Stimulated activated CD4-positive, alpha-beta T cell treated with anti-CD3 and anti-CD28 coated beads, Interleukin-1b, Interleukin-23, amount 100 ng/mL, for 24 hours (primary cell): ENCODE measurements at places on chromosomes 5 and 9.

- no peak for DNase-seq
Measured at GRCh38 chr5:181186986-181187499, 18.0 kb downstream of the TRIM7 start.

GRCh38 chr5:156120777-156121176 is 206.2 kb upstream of the SGCD start:
- DNase-seq = no peak

DNA sequence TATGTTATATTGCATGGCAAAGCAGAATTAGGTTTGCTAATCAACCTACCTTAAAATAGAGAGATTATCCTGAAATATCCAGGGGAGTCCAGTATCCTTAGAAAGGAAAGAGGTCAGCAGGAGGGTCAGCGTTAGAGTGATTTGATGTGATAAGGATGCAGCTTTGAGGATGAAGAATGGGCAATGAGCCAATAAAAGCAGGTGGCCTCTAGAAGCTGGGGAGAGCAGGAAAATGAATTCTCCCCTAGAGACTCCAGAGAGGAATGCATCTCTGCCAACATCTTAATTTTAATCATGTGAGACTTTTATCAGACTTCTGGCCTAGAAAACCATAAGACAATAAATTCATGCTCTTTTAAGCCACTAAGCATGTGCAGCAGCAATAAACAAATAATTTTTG is 65.7 kb upstream of the SYK start:
- DNase-seq = no peak

DNA sequence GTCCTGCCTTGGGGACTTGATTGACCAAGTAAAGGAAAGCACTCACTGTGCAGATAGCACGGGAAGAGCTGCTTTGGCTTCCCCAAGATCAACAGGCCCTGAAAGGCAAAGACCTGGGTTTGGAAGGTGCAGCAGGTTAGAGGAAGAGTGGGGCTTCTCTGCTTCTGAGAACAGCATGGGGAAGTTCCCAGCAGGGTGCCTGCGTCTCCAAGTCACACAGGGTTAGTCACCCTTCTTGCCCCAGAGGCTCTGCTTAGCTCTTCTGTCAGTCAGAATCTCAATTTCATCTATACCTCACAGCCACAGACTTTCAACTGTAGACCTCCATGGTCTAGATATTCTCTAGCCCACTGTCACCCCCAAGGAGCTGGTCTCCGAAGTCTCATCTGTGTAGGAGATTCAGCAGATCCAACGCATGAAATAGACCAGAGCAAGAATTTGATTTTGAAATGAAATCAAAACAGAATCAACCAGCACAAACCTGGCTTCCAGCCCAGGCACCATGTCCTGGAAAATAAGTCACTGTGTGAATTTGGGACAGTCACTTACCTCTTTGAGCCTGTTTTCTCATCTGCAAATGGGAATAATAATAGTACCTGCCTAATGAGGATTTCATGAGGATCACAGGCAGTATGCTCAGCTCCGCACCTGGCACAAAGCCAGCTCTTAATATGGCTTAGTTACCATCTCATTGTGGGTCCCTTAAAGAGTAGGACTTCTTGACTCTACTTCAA is 64.0 kb downstream of the SFXN1 start:
- DNase-seq = no peak

DNA sequence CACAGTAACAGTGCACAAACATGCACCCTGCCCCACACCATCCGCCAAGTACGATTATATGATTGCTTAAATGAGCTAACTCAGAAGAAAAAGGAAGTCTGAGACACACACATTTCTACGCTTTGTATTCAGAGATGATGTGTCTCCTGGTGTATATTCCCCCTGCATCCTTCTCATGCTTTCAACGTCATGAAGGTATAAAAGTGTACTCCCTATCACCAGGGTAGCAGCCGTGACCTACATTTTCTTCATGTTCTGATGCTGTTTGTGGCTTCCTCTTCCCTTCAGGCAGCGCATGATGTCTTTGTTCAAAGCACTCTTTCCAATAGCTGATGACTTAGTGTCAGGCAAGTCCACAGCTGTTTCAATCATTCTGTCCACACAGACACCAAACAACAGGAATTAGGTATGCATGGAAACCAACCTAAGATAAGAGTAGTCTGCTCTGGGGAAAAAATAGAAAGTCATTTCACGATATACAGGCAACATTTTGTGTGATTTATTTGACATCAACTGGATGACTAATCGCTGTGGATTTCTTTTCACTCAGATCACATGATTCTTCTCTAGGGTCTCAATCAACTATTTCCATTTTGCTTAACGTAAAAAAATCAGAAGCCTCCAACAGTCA is 269.4 kb upstream of the PTGER4 start:
- peak; percentile 48 for DNase-seq

DNA sequence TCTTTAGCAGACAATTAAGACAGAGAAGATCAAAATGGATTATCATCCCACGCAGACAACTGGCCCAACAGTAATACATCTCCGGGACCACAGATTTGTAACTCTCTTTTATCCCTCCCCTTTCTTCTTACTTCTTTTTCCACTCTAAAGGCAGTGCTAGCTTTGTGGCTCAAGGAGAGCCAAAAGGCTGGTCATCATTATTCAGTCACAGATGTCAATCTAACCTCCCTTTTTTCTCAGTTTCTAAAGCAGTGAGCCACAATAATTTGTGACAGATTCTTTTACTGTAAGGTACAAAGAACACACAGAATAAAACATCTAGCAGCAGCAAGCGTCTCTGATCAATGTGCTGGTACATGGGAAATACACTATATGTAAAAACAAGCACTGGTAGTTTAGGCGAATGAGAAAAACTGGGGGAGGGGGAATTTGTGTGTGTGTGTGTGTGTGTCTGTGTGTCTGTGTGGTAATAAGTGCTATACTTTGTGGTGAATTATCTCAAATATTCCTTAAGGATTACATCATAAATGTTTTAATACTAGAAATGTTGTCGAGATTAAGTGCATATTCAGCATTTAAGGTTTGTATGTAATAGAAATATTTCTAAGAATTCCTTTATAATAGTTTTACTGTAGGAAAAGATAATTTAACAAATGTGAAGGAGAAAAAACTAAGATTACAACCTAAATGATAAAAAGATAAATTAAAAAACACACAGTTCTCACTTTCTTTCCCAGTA is 140.2 kb downstream of the DENND1A start:
- DNase-seq = no peak

- no peak for DNase-seq
Measured at GRCh38 chr5:38208782-38209378, 49.5 kb upstream of the EGFLAM start.

DNA sequence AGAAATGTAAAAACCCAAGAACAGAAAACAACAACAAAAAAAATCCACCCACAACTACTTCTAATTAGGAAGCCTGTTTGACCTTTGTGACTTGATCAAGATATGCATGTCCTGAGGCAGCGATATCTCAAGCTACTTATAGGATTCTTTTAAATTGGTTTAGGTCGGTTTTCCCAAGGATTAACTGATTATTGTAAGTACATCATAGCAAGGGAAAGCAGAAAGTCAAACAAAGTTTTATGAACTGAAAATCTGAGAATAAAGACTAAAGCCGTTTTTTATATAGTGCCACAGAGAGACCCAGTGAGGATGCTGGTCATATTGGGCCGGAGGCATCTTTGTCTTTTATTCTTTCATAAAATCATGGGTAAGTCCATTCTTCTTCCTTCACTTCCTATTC is 72.0 kb downstream of the CD180 start:
- DNase-seq = no peak

GRCh38 chr5:150428106-150428876 is 15.6 kb upstream of the CD74 start:
- DNase-seq = no peak

DNA sequence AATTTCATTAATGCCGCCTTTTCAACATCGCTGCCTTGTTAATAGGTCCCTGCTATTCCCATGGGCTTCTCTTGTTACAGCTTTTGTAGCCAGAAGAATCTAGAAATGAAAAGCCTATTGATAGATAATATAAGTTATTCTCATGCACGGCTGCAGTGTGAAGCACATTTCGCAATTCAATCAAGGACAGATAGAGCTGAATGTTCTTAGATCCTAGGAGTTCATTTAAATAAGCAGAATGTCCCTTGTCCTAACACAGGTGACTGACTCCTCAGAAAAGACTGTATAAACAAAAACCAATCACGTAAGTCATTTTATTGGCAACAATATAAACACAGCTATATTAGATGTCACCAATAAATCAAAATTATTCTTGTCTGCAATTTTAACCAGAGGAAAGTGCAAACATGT is 9.4 kb downstream of the GLIS3 start:
- no peak for DNase-seq

- no peak for DNase-seq
Measured at GRCh38 chr9:127751269-127752054, 16.4 kb upstream of the TOR2A start.

DNA sequence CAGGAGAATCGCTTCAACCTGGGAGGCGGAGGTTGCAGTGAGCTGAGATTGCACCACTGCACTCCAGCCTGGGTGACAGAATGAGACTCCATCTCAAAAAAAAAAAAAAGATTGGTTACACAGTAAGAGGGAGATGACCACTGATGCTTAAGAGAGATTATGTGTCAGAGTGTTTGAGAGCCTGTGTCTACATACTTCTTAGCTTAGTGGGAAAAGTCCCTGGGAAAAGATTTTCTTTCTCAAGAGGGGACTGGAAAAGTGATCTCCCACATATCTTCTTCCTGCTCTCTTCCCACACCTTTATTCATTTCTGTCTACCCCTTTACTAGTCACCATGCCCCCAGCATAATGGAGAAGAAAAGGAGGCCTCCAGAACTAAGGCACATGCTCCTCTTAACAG is 55.2 kb downstream of the MCTP1 start:
- DNase-seq = no peak

- DNase-seq = no peak
Measured at GRCh38 chr5:55324815-55325418, 17.1 kb downstream of the MTREX start.

DNA sequence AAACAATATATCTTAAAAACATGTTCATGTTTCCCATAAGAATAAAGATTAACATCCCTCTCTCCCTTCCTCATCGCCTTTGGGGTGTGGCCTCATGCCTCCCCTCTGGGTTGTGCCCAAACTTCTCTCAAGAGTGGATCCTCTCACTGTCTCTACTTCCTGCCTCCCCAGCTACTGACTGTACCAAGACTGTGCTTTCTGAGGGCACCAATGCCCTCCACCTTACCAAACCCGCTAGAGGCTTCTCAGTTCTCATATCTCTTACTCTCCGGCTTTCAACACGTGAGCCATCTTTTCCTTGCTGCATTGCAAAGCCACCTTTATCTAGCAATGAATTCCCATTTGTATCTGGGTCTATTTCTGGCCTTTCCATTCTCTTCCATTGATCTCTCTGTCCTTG is 34.4 kb upstream of the KCNIP1 start:
- no peak for DNase-seq

- no peak for DNase-seq
Measured at GRCh38 chr9:106032978-106033377, 338.6 kb downstream of the TMEM38B start.

- DNase-seq = no peak
Measured at GRCh38 chr9:81594415-81594814, 94.9 kb downstream of the TLE1 start.

GRCh38 chr5:135217669-135218485 is 181.2 kb downstream of the MACROH2A1 start:
- DNase-seq = no peak

GRCh38 chr5:34734326-34734725 is 78.2 kb downstream of the RAI14 start:
- no peak for DNase-seq

DNA sequence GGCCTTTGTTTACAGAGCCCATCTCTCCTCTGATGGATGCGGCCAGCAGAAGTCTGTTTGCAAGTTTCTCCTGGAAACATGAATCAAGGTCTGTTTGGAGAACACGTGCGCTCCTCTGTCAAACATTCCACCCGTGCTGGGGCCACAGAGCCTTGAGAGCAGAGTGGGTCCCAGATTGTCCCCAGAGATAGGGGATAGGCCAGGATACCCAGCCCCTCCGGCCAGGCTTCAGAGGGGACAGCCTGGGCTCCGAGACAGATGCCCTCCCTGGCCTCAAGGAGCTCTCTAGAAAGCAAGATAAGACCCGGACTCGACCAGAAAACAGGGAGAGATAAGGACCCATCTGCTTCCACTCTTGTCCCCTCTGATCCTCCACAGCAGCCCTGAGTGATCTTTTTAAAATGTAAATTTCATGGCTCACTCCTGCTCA is 40.4 kb upstream of the HAND1 start:
- DNase-seq = no peak

DNA sequence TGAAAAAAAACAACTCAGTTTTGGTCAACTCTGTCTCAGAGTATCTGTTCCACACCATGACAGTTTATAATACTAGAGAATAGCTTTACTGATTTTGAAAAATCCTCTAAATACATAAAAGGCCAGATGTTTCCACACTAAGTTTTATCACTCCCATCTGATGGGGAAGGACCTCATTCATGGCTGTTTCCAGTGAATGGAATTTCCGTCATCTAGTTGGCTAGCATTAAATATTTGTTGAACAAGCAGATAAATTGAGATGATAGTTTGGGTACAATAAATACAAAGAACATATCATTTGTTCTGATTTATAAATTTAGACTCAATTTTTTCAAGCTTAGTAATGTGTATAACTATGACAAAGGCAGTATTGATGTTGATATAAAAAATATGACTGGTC is 408.5 kb downstream of the PTPRD start:
- DNase-seq = no peak

- DNase-seq = peak; percentile 16
Measured at GRCh38 chr5:6632324-6632887, 438 bp downstream of the NSUN2 start.

GRCh38 chr5:147169901-147170300 is 64.9 kb upstream of the STK32A start:
- no peak for DNase-seq
